ENCODE measurements at places on chromosomes 6 and 20.
A peak's percentile ranks its signal among the peaks of the same experiment; 100 is the strongest.

GRCh38 chr6:68777956-68778355 is 142.9 kb downstream of the ADGRB3 start:
- DNase-seq: peak; percentile 2

GRCh38 chr6:116059713-116060571 is 749 bp downstream of the FRK start:
- DNase-seq: no peak

GRCh38 chr20:60467078-60467477 is 508.9 kb downstream of the CDH26 start:
- no peak for DNase-seq

DNA sequence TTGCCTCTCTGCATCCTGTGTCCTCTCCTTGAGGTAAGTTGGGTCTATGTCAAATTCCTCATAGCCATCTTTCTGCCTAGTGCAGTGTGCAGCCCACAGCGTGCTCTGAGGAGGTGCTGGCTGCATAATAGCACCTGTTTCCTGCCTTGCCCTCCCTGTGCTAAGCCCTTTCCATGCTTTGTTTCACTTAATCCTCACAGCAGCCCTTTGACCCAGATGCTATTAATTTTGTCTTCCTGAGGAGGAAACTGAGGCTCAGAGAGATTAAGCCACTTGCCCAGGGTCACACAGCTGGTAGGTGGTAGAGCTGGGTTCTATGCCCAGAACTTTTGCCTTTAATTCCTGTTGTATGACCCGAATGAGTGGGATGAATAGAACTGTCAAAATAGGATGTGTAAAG is 13.5 kb downstream of the FAM83D start:
- no peak for DNase-seq

DNA sequence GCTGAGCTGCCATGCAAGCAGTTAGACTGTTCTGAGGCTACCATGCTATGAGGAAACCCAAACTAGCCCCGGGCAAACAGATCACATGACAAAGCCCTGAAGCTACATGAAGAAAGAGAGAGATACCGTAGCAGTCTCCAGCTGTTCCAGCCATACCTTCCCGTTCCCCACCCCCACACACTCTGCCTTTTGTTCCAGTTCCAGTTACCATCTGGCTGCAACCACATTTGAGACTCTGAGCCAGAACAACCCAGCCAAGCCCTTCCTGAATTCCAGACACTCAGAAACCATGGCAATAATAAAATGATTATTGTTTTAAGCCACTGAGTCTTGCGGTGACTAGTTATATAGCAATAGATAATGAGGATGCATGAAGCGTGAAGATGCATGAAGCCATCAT is 28.3 kb downstream of the RIN2 start:
- DNase-seq: peak; percentile 92

- peak; percentile 69 for DNase-seq
These were observed 108.1 kb downstream of the TMEM200A start for GRCh38 chr6:130473886-130474285.

DNA sequence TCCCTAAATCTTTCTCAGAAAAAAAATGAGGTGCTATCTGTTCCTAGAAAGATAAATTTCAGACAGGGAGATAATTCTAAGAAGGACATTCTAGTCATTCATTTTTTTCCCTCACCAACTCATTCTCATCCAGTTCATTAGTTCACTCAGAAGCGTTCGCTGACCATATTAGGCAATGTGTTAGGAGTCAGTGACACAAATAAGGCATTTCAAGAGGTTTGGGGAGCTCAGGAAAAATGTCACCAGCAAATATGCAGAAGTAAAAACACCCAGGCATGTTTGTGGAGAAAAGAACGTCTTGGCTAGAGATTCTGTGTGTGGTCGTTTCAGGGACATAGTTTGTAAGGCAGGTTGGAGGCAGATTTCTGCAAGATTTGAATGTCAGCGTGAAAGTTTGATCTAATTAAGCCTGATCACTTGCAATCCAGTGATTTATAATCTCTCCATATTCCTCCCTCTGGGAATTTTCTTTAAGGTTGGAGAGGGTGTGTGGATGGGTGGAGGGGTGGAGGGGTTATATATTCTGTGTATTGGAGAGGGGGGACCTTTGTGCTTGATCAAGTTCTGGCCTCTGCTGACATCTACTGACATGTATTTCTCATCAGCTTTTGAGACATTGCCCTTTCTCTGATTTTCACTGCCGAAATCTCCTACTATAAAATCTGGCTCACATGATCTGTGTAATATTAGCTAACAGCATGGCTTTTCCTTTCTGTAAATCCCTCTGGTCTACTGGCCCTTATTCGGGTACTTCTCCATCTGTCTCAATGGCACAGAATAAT is 3.6 kb downstream of the MYCT1 start:
- DNase-seq: peak; percentile 62

GRCh38 chr6:93703431-93703830 is 284.1 kb upstream of the EPHA7 start:
- no peak for DNase-seq

GRCh38 chr6:133724726-133725125 is 164.2 kb upstream of the TCF21 start:
- DNase-seq: peak; percentile 69

DNA sequence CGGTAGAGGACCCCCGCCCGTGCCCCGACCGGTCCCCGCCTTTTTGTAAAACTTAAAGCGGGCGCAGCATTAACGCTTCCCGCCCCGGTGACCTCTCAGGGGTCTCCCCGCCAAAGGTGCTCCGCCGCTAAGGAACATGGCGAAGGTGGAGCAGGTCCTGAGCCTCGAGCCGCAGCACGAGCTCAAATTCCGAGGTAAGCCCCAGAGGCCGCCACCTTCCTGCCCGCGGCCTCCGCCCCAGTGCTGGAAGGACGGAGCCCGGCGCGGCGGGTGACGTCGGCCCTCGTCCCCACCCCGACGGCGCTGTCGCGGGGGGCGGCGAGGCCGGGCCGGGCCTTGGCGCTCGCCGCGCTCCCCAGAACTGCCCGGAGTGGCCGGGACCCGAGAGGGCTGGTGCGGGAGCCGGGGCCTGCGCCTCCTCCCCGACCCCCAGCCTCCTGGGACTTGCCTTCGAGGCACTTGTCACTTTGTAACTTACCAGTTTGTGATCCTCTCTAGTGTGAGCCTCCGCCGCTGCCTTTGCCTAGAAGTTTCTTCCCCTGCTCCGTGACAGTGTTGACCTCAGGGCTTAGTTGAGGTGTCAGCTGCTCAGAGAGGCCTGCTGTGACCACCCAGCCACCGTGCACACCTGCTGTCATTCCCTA is 417 bp downstream of the VAPB start:
- DNase-seq: peak; percentile 32

DNA sequence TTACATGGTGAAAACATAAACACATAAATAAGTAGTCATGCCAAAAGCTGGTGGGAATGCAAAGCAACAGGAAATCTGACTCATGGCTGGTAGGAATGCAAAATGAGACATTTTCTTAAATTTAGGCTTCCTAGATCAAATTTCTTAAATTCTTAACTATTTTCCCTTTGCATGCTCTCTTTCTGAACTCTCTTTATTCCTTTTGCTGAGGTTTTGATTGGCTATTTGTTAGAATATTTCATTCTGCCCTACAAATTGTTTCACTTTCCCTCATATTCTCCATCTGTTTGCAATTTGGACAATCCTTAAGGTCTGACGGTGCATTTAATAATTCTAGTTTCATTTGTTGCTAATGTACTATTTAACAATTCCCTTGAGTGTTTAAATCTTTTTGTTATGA is 437.5 kb upstream of the RGS17 start:
- no peak for DNase-seq

GRCh38 chr6:69366831-69367230 is 430.0 kb downstream of the LMBRD1 start:
- DNase-seq: no peak

DNA sequence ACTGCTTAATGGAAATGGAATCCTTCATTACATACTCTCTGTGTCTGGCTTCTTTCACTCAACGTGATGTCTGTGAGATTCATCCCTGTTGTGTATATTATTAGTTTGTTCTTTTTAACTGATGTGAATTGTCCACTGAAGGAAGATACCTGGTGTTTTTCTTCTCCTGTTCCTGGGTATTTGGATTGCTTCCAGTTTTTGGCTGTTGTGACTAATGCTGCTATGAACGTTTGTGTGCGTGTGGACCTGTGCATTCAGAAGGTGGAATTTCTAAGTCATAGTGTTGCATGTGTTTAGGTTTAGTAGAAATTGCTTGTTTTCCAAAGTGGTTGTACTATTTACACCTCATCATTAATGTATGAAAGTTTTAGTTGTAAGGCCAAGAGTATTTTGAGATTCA is 3.8 kb downstream of the TULP4 start:
- peak; percentile 39 for DNase-seq

GRCh38 chr20:58691773-58692578 is 624 bp upstream of the NPEPL1 start:
- DNase-seq: no peak

GRCh38 chr20:4782378-4782772 is 60.7 kb downstream of the PRND start:
- no peak for DNase-seq

- DNase-seq: no peak
These were observed 124.1 kb downstream of the CD164 start for GRCh38 chr6:109258129-109258528.

DNA sequence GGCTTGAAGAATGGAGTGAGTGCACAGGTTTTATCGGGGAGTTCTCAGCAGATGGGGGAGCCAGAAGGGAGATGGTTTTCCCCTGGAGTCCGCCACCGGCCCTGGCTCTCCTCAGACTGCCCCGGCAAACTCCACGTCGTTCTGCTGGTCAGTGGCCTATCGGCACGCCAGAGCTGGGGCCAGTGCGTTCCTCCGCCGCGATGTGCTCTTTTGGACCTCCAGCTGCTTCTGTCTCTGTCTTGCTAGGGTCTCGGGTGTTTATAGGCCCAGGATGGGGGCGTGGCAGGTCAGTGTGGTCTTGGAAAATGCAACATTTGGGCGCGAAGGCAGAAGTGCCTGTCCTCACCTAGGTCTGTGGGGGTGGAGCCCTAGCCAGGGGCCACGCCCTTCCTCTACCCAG is 53.0 kb upstream of the ADTRP start:
- DNase-seq: no peak

DNA sequence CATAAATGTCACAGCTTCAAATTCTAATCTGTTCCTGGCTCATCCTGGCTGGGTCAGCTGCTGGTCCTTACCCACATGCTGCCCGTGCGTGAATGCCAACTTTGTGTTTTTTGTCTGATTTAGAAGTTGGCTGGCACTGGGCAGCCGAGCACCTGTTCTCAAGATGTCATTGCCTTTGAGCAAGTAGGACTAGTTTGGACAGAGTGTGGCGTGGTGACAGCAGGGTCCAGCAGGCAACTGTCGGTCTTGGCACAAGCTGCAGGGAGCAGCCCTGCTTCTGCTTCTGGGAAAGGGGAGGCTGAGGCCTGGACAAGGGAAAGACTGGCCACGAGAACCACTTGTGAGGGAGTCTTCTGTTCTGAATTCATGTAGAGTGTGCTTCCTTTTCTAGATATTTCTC is 26.4 kb upstream of the ADRM1 start:
- DNase-seq: no peak

- peak; percentile 1 for DNase-seq
These were observed 128.0 kb downstream of the PHACTR1 start for GRCh38 chr6:12844284-12845223.

GRCh38 chr6:170522565-170523183 is 30.4 kb downstream of the PSMB1 start:
- DNase-seq: peak; percentile 24

- DNase-seq: no peak
These were observed 150.6 kb upstream of the AGPAT4 start for GRCh38 chr6:161424421-161424820.

- no peak for DNase-seq
These were observed 685.3 kb upstream of the MARCKS start for GRCh38 chr6:113171882-113172281.

GRCh38 chr6:7544597-7544996 is 3.1 kb downstream of the DSP start:
- no peak for DNase-seq

GRCh38 chr20:35991142-35991771 is 22.9 kb downstream of the CNBD2 start:
- DNase-seq: peak; percentile 34

DNA sequence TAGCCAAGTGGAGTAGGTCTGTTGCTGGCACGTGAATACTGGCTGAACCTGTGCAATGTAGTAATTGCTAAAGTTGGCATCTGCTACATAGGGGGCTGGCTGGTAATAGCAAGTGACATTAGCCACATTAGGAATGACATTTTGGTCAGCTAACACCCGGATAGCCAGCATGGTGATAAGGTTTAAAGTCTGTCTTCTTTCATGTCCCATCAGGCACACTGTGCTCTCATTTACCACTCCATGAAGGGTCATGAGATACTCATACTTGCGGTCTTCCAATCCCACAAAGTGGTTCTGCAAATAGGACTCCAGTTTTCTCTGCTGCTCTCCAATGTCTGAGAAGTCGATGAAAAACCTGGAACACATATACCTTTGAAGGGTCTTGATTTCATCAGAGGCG is 2.8 kb downstream of the TENT5A start:
- DNase-seq: no peak

GRCh38 chr6:163095401-163095800 is 319.1 kb upstream of the QKI start:
- DNase-seq: no peak

- peak; percentile 93 for DNase-seq
These were observed 9.6 kb downstream of the CLDN20 start for GRCh38 chr6:155273431-155273830.

GRCh38 chr6:16089232-16090062 is 39.4 kb upstream of the MYLIP start:
- peak; percentile 32 for DNase-seq

GRCh38 chr20:24972341-24972740 is 20.2 kb downstream of the APMAP start:
- DNase-seq: no peak

GRCh38 chr6:33205191-33206026 is 954 bp downstream of the HSD17B8 start:
- peak; percentile 64 for DNase-seq

DNA sequence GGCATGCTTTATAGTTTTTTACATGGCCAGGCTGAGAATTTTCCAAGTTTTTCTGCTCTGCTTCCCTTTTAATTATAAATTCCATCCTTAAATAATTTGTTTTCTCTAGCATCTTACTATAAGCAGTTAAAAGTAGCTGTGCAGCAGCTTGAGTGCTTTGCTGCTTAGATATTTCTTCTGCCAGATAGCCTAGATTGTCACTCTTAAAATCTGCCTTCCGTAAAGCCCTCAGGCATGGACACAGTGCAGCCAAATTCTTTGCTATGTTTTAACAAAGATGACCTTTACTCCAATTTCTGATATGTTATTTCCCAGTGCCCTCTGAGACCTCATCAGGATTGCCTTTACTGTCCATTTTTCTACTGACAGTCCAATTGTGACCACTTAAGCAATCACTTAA is 92.6 kb upstream of the SGK1 start:
- DNase-seq: no peak

DNA sequence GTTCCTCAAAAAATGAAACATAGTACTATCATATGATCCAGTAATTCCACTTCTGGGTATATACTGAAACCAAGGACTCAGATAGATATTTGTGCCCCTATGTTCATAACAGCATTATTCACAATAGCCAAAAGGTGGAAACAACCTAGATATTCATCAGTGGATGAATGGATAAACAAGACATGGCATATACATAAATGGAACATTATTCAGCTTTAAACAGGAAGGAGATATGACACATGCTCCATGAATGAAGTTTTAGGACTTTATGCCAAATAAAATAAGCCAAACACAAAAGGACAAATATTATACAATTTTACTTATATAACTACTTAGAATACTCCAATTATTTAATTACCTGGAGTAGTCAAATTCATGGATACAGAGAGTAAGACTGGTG is 16.4 kb downstream of the PLCB1 start:
- peak; percentile 41 for DNase-seq

GRCh38 chr6:155349129-155349528 is 34.8 kb upstream of the TFB1M start:
- DNase-seq: peak; percentile 67
